ENCODE measurements at places on chromosomes 6 and 20. TPM values are rescaled to one million over a fixed set of nuclear protein-coding genes. Genes with fewer than 3 reads are reported as not detected.

SSTR4 gene
- not detected for total RNA-seq

AK9 gene
- total RNA-seq = 1.4 TPM

ZNF76 gene
- total RNA-seq = 7.2 TPM

NT5E gene
- total RNA-seq = 111 TPM

UST gene
- 8.9 TPM for total RNA-seq

PEX6 gene
- total RNA-seq = 16.5 TPM

FAM184A gene
- total RNA-seq = 0.26 TPM

CLPSL2 gene
- not detected for total RNA-seq

FOXF2 gene
- 106 TPM for total RNA-seq

ZNF391 gene
- 3.3 TPM for total RNA-seq

OPN5 gene
- not detected for total RNA-seq

IRAK1BP1 gene
- 4.6 TPM for total RNA-seq

SLC22A2 gene
- total RNA-seq = not detected

XKR7 gene
- not detected for total RNA-seq

PMEPA1 gene
- 16.4 TPM for total RNA-seq

C20orf144 gene
- total RNA-seq = 0.08 TPM

ATP5F1E gene
- 14.8 TPM for total RNA-seq

MEI4 gene
- total RNA-seq = not detected

SLC22A23 gene
- 6.5 TPM for total RNA-seq

OR2B6 gene
- not detected for total RNA-seq

ABHD16B gene
- total RNA-seq = not detected

C4B gene
- total RNA-seq = 0.39 TPM

HCK gene
- total RNA-seq = not detected

CFAP61 gene
- total RNA-seq = not detected

TRAPPC3L gene
- not detected for total RNA-seq
